ENCODE measurements at places on chromosomes 1 and 21.

- DNase-seq = no peak
These were observed 28.8 kb upstream of the TARBP1 start for GRCh38 chr1:234507626-234508387.

DNA sequence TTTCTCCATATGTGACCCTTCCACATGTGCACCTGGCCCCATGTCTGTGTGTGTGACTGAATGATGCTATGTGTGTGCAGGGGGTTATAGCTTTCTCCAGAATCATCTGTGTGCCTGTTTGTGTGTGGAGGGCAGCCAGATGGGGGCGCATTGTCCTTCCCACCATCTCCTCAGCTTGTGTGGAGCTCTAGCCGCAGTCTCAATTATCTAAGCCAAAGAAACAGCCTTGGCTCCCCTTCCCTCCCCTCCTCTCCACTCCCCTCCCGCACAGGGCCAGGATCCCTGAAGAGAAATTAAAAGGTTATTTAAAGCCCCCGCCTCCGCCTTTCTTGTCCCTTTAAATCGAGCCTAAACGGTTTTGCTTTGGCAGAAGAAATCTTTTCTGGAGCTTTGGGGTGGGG is 1.8 kb upstream of the DMBX1 start:
- no peak for DNase-seq

DNA sequence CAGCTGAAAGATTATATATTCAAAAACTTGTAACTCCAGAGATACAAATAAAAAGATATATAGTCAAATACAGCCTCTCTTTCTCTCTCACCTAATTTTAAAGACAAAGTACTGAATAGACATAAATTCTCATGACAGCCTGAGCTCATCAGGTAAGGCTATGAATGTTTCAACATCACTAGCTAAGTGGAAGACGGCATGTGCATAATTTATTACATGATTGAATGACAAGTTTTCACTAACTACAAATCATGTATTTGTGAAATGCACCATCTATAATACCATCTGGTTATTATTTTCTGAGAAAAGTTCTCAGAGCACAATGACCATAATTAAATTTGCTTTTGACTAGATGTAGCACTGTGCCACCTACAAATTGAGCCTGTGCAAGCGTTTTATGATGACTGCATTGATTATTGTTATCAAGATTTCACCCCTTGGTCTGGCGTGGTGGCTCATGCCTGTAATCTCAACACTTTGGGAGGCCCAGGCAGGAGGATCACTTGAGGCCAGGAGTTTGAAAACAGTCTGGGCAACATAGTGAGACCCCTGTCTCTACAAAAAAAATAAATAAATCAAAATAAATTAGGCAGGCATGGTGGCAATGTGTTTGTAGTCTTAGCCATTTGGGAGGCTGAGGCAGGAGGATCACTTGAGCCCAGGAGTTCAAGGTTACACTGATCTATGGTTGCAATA is 128.2 kb downstream of the APP start:
- DNase-seq = no peak

GRCh38 chr21:14900611-14901010 is 164.2 kb downstream of the NRIP1 start:
- no peak for DNase-seq

DNA sequence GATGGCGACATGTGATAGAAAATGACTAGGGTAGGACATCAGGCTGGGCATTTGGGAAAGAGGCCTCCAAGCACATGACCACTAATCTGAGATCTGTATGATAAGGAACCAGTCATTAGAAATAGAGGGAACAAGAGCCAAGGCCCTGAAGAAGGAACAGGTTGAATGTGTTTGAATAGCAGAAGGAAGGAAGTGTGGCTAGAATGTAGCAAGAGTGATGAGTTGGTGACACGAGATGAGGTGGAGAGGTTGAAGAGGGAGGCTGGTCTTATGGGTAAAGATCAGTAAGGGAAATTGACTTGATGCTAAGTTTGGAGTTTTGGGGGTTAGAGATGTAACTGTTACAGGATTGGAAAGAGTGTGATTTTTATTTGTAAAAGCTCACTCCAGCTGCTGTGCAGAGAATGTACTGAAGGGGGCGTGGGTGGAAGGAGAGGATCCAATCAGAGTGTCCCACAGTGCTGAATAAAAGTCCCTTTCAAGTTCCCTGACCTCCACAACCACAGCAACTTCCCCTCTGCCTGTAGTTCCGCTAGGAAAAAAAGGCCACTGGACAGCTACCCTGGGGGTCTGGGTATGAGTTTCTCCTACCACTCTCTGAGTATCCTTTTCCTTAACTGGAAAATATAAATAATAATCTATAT is 295.0 kb downstream of the OMA1 start:
- DNase-seq = peak; percentile 21

DNA sequence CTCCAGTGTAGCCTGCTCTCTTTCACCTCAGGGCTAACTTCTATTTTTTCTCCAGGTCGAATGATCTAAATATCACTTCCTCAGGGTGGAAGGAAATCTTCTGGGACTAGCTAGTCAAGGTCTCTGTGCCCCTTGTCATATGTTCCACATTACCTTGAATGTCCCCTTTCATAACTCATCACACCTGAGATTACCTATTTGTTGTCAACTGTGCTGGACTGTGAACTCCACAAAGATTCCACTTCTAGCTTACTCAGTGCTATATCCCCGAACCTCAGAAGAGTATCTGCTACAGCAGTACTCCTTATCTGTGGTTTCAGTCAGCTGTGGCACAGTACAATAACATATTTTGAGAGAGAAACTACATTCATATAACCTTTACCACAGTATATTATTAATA is 14.6 kb upstream of the SYNJ1 start:
- DNase-seq = no peak

- no peak for DNase-seq
These were observed 559.8 kb upstream of the USP24 start for GRCh38 chr1:55775007-55775406.

- DNase-seq = no peak
These were observed 63.8 kb upstream of the ARHGAP29 start for GRCh38 chr1:94301186-94301585.

DNA sequence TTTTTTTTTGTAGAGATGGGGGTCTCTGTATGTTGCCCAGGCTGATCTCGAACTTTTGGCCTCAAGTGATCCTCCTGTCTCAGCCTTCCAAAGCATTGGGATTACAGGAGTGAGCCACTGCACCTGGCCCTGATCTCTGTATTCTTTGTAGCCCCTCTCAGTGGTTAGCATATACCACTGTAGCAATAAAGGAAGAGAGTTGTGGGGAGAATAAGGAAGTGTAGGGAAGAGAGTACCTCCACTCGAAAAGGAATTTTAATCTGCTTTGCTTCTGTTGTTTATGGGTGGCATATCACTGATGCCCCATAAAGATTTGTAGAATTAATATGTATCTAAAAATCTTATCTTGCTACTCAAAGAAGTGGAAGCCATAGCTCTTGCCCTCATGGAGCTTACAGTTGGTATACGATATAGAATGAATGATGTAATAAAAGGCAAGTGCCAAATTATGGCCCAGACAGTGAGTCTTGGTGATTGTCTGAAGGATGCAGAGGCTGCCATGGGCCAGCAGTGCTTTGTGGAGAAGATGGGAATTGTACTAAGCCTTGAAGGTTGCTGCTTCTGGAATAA is 96.0 kb downstream of the CLIC6 start:
- DNase-seq = no peak
